Activated T-cell treated with anti-CD3 and anti-CD28 coated beads, Interleukin-2, amount 50 U/mL, for 1 hour (primary cell): ENCODE measurements at places on chromosomes 4 and X.

- peak; percentile 36 for DNase-seq
Observed at GRCh38 chr4:3302786-3303564, 10.2 kb downstream of the RGS12 start.

GRCh38 chrX:23483396-23483795 is 148.7 kb downstream of the PTCHD1 start:
- no peak for DNase-seq

GRCh38 chrX:147741776-147742175 is 169.9 kb upstream of the FMR1 start:
- no peak for DNase-seq

- DNase-seq: no peak
Observed at GRCh38 chrX:149036086-149036485, 469.0 kb downstream of the IDS start.

GRCh38 chr4:54228056-54228527 is 1.0 kb upstream of the PDGFRA start:
- no peak for DNase-seq

DNA sequence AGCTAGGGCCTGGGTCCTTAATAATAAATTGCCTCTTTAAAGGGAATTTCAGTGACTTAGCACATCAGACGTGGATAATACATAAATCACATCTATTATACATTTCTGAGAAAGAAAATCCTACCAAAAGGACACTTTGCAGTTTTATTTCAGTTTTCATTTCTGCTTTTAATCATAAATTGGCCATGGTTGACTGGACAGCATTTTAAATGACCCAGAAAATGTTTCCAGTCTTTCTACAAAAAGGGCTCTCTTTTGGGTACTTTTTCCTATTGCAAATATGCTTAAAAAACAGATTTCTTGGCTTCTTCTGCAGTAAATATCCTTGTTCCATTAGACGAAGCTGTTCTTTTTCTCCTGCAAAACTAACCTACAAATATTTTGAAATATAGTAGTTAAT is 41.4 kb upstream of the LPAR4 start:
- DNase-seq: no peak

DNA sequence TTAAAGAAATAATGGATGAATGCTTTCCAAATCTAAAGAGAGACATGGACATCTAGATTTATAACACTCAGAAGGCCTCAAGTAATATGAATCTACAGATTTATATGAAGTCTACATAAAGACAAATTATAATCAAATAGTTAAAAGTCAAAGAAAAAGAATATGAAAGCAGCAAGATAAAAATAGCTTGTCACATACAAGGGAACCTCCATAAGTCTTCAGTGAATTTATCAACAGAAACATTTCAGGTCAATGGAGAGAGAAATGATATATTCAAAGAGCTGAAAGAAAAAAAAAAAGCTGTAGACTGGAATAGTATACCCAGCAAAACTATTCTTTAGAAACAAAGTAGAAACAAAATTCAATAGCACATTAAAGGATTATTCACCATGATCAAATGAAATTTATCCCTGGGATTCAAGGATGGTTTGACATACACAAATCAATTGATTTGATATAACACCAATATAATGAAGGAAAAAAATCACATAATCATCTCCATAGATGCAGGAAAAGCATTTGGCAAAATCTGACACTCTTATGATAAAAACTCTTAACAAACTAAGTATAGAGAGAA is 346.6 kb upstream of the PABPC4L start:
- DNase-seq: no peak

GRCh38 chr4:148757171-148757570 is 315.0 kb upstream of the NR3C2 start:
- no peak for DNase-seq

DNA sequence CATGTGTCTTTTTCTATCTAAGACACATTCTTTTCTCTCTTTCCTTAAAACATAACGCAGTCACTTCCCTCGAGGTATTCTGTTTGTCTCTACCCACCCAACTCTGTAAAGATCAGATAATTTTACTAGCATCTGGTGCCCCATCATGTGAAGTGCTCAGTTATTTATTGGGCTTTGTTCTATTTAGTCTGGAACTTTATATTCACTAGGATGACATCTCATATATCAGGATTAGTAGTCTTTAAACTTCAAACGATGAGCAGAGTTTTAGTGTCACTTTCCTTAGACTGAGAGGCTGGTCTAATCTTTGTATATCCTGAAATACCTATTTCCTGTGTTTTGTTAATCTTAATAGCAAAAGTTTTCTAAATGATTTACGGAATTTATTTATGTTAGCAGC is 445.5 kb upstream of the NDST3 start:
- no peak for DNase-seq

GRCh38 chr4:66059556-66059955 is 389.3 kb upstream of the EPHA5 start:
- DNase-seq: no peak

DNA sequence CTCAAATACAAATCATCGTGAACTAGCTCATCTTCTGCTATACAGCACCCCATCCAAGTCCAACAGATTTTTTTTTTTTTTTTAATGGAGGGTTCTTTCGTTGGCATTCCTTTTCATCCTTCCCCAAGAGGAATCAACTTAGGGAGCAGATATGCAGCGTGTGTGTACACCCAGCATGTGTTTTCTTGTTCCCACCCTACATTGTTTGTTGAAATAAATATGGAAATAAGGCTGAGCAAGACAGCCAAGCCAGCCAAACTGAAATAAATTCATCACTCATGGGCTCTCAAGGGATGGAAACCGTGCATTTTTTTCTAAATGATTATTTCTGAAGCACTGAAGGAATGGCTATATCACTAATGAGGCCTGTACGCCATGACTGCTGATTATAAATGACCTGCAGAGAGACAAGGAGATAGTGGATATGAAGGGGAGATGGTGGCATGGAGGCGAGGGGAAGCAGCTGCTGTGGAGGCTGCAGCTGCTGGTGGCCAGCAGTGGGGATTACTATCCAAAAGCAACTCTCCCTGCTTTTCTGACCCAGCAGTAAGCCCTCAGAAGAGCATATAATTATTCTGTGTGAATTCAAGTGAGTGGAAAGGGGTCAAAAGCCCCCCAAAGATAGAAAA is 173.9 kb downstream of the MGST2 start:
- DNase-seq: no peak

- no peak for DNase-seq
Observed at GRCh38 chrX:152637649-152638442, at the start of gene GABRQ. Gene GABRQ (plus strand): TSS chrX:152637895. CDS start chrX:152638203, 308 bp downstream.

DNA sequence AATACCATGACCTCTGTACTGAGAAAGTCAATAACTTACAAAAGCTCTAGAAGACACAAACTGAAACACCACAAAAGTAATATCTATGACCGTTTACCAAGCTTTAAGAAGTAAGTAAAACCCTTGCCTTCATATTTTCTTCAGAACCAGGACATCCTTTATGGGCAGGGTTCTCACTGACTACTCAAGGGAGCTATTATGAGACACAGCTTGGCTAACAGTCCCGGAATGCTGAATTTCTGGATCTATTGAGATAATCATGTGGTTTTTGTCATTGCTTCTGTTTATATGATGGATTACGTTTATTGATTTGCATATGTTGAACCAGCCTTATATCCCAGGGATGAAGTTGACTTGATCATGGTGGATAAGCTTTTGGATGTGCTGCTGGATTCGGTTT is 19.9 kb upstream of the CDS1 start:
- DNase-seq: no peak

DNA sequence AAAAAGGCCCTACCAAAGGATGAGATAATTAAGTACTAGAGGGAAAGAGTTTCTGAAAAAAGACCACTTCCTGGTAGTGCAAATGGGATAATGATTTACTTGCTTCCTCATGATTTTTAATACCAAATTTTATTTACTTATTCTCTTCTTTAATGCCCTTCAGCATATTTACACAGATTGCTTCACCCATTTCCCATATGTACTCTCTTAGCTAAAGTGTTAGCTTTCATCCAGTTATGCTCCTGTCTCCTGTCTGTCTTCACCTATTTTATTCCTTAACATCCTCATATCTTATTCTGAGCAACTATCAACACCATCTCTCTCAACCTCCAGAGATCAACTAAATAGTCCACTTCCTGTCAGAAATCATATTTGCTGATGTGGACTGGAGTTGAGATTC is 183.2 kb upstream of the HS3ST1 start:
- no peak for DNase-seq

GRCh38 chr4:110860901-110861300 is 238.0 kb upstream of the PITX2 start:
- DNase-seq: no peak

- DNase-seq: no peak
Observed at GRCh38 chr4:158374318-158374717, 147.4 kb upstream of the RXFP1 start.

GRCh38 chr4:139986106-139986505 is 167.9 kb downstream of the MAML3 start:
- DNase-seq: no peak

DNA sequence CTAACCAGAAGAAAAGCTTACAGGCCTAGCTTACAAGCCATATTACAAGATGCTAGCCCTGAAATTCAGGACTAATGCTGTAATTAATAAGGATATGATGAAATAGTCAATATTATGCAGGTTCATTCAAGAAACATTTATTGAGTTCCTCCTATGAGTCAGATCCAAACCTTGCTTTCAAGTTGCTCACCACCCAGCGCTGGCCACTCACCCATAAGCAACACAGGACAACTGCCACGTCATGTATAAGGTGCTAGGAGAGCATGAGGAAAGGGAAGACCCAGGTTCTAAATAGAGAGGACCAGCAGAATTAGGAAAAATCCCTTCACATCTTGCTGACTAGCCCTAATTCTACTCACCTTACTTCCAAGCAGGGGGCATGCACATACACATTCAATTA is 23.3 kb downstream of the MAML3 start:
- DNase-seq: no peak

GRCh38 chr4:16377887-16378286 is 151.6 kb upstream of the TAPT1 start:
- DNase-seq: no peak

- no peak for DNase-seq
Observed at GRCh38 chr4:55503169-55503568, 43.5 kb downstream of the CLOCK start.

DNA sequence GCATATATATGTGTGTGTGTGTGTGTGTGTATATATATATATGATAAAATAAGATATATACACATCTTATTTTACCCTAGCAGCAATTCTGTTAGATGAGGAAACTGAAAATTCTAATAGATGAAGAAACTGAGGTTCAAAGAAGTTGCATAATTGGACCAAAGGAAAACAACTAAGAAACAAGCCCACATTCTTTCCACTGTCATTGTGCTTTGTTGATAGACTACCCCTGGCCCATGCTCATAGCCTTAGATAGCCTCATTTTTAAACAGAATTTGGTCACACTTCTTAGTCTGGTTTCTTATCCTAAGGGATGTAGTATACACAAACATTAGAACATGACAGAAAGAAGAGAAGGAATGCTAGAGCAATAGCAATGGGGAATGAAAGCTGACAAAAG is 138.8 kb downstream of the NDST3 start:
- DNase-seq: no peak

DNA sequence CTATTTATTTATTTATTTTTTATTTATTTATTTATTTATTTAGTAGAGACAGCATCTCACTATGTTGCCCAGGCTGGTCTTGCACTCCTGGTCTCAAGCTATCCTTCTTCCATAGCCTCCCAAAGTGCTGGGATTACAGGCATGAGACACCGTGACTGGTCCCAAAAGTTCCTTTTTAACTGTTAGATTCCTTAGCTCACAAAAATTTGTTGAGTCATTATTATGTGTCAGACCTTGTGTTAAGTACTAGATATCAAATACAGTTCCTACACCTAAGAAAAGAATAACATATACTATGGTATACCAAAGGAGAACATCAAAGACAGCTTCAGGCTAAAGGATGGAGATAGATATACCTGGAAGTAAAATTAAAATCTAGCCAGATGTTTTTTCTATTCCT is 11.6 kb downstream of the FGA start:
- no peak for DNase-seq

DNA sequence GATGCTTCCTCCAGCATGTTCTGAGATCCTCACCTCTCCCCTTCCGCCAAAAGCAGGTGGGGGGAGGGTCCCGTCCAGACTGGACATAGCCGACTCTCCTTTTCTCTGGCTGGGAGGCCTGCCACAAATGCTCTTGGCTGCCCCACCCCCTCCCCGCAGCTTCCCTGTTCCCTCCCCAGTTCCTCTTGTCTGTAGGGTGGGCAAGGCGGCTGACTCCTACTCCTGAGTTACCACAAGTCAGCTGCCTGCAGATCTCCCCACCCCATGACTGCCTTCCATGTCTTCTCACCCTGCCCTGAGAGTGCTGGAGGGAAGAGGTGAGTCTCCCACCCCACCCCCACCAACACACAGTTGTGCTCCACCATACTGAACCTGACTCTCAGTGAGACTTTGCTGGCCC is 2.9 kb downstream of the ATP6AP1 start:
- DNase-seq: no peak

GRCh38 chr4:8301851-8302730 is 32.5 kb downstream of the HTRA3 start:
- DNase-seq: no peak

GRCh38 chrX:153761863-153762262 is 2.2 kb upstream of the PLXNB3 start:
- no peak for DNase-seq

DNA sequence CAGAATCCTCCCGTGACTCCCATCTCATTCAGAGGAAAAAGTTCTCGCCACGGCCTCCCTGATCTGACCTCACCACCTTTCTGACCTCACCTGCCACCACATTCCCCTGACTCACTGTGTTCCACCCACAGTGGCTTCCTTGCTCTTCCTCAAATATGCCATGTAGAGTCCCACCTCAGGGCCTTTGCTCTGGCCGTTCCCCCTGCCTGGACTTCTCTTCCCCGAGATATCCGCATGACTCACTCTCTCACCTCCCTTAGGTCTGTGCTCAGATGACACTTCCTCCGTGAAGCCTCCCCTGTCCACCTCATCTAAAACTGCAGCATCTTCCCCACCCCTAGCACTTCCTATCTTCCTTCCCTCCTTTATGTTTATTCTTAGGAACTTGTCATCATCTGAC is 7.2 kb upstream of the TSPYL2 start:
- no peak for DNase-seq

GRCh38 chrX:41921492-41922430 is 1.6 kb downstream of the CASK start:
- DNase-seq: peak; percentile 24

DNA sequence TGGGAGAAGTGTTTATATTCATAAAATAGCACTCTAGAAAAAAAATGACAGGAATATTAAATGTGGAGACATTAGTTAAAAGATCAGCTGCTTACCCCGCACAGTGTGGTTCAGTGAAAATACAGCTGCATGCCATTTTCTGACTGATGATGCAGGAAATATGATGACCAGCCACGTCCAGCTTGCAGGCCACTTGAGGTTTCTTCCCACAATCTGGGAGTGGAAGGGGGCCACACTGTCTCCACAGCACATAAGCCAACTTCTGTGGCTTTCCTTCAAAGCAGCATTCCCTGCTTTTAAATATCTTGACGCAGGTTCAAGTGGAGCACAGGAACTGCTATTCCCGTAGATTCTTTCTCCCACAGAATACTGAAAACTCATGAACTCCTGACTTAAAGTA is 173.4 kb upstream of the GALNT7 start:
- no peak for DNase-seq

GRCh38 chrX:134453631-134454030 is 6.3 kb upstream of the HPRT1 start:
- DNase-seq: no peak
